ENCODE measurements at places on chromosomes 1 and 21. TPM values are rescaled to one million over a fixed set of nuclear protein-coding genes. Genes with fewer than 3 reads are reported as not detected.

Gene OR2L2
- under 0.01 TPM for total RNA-seq

Gene HFM1
- 0.86 TPM for total RNA-seq

Gene OR14I1
- total RNA-seq, result not detected

Gene IGSF9
- total RNA-seq, result not detected

Gene SLC6A9
- 0.65 TPM for total RNA-seq

Gene CBR3
- total RNA-seq, result 10.9 TPM

Gene MASP2
- not detected for total RNA-seq

Gene PERM1
- not detected for total RNA-seq

Gene CD1E
- not detected for total RNA-seq

Gene VTCN1
- not detected for total RNA-seq

Gene EXO1
- total RNA-seq, result 11.9 TPM

Gene TARS2
- 14.4 TPM for total RNA-seq

Gene CD5L
- total RNA-seq, result not detected

Gene CD53
- total RNA-seq, result not detected

Measured in vein endothelial cell (primary cell).